ENCODE measurements at places on chromosomes 5 and 9.

DNA sequence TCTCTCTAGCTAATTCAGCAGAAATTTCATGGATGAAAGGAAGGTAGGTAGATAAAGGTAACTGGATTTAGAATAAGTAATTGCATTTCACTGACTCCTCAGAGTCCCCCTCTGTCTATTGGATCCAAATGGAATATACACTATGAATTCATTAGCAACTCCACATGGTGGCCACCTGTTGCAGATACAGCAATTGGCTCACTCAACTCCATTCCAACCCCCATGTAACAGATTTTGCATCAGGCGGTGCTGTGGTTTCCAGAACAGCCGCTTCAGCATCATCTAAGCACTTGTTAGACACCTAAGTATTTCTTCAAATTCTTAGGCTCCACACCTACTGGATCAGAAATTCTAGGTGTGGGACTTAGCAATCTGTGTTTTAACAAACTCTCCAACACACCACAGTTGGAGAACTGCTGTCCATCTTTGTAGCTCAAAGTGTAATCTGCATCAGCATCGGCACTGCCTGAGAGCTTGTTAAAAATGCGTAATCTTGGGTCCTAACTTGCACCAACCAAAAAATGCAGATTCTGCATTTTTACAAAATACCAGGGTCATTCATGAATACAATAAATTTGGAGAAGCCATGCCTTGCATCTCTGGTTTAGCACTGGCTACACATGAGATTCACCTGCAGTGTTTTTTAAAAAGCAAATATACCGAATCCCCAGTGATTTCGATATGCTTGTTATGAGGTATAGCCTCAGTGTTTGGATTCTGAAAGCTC is 413.8 kb upstream of the CD180 start:
- DNase-seq: no peak

GRCh38 chr9:75133396-75133795 is 45.1 kb downstream of the OSTF1 start:
- DNase-seq: no peak

- DNase-seq: no peak
Measured at GRCh38 chr9:18632632-18633403, 158.9 kb downstream of the ADAMTSL1 start.

DNA sequence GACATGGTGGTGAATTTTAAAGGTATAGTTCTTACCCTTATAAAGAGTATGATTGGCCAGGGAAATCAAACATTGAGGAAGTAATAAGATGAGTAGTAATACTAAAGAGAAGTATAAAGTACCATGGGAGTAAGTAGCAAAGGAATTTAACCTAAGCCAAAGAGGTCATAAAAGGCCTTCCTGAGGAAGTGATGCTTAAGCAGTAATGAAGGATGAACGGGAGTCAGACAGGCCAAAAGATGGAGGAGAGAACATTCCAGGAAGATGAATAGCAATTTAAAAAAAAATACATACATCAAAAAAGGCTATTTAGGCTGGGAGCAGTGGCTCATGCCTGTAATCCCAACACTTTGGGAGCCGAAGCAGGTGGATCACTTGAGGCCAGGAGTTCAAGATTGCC is 29.0 kb downstream of the KLHL3 start:
- no peak for DNase-seq

DNA sequence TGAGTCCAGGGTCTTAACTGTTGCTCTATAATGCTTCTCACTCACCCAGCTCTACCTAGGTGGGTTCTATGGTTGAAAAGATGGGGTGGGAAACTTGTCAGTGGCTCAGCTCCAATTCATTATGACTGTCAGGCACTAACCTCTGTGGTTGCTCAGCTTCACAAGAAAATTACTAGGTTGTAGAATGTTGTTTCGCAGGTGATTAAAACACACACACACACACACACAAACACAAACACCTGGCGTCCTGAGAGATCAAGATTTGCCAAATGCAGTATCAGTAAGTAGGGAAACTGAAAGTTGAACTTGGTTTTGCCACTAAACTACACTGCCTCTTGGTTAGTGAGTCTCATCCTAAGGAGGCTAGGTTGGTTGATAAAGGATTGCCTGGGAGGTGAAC is 2.8 kb downstream of the MCCC2 start:
- DNase-seq: no peak

All from activated CD8-positive, alpha-beta memory T cell treated with anti-CD3 and anti-CD28 coated beads for 48 hours (primary cell).